CD4-positive, alpha-beta T cell treated with Interferon gamma for 1 hour (primary cell): ENCODE measurements at places on chromosomes 12 and 14.

- no peak for DNase-seq
These were observed 7.8 kb downstream of the IKZF4 start for GRCh38 chr12:56028511-56029165.

GRCh38 chr12:93002293-93003054 is 73.4 kb upstream of the EEA1 start:
- DNase-seq, result no peak

GRCh38 chr14:84885061-84885460 is 644.9 kb upstream of the FLRT2 start:
- no peak for DNase-seq

GRCh38 chr14:78450669-78451318 is 280.6 kb downstream of the NRXN3 start:
- DNase-seq, result no peak

- DNase-seq, result no peak
These were observed 780.2 kb upstream of the SEL1L start for GRCh38 chr14:82313889-82314288.

GRCh38 chr12:132642846-132643835 is 24.6 kb downstream of the P2RX2 start:
- no peak for DNase-seq

DNA sequence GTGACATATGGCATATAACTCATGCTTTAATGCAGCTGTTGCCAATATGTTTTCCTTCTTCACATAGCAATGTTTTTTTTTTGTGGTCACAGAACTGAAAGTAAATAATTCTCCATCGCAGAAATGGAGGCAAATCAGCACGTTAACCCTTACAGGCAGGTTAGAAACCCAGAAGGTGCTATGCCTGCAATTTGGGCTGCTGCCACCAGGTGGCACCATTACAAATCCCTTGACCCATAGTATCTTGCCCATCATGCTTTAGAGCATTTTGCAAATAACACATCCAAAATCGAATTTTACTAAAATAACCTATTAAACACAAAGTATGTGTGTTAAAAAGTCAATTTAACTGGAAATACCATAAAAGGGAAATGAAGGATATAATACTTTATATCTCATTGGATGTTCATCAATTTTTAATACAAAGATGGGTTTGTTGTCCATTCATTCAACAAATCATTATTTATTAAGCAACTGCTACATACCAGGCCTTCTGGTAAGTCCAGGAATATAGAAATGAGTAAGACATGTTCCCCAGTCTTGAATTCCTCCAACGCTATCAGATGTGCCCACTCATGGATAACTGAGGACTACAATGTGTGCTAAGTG is 340.1 kb downstream of the GLT1D1 start:
- no peak for DNase-seq

DNA sequence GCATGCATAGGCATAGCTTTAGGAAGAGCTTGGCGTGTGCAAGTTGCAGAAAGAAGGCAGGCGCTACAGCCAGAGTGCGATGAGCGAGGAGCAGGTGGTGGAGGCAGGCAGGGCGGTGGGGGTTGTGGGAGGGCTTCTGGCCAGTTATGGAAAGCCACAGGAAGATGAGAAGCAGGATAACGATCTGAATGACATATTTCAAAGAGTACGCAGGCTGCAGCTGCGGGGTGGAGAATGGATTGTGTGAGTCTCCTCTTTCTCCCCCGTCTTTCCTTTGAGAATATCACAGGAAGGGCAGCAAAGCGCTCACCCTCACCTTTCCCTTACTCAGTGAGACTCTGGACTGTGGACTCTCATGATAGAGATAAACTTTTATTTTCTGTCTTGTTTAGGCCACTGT is 48.7 kb upstream of the PLXNC1 start:
- no peak for DNase-seq
